ENCODE measurements at places on chromosomes 1 and 21.

- no peak for DNase-seq
These were observed 45.7 kb upstream of the HOOK1 start for GRCh38 chr1:59768792-59769735.

DNA sequence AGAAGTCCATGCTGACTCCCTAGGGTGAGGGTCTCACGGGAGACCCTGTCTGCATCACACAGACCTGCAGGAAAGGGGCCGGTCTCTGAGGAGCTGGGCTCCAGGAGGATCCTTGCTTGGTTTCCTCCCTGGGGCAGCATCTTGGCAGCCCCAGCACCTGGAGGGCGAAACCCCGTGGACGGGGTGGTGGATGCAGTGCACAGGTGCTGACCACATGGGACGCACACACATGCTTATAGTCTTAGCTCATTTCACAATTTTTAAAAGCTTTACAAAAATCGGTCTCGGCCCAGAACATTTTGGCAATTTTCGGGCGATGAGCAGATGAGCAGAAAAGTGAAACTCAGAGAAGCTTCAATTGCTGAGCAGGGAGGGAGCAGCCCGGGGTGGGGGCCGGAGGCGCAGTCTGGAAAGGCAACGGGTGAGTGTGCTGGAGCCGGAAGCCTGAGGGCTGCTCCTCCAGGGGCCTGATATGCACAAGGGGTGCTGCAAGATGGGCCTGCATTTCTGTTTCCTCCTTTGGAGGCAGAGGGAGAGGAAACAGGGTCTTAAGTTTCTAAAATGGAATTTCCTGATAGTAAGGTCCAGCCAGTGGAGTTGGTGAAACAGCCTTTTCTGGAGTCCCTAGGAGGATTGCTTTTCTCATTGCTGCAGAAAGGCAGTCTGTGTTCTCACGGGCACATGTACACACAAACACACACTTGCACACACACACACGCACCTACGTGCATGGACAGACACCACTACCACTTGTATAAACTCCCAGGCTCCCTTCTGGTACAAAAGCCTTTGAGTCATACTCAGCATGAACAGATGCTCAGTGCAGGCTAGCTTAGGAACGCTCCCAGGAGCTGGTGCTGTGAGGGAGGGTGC is 60.6 kb downstream of the SCCPDH start:
- peak; percentile 63 for DNase-seq

GRCh38 chr1:246350745-246351144 is 156.3 kb downstream of the SMYD3 start:
- no peak for DNase-seq

DNA sequence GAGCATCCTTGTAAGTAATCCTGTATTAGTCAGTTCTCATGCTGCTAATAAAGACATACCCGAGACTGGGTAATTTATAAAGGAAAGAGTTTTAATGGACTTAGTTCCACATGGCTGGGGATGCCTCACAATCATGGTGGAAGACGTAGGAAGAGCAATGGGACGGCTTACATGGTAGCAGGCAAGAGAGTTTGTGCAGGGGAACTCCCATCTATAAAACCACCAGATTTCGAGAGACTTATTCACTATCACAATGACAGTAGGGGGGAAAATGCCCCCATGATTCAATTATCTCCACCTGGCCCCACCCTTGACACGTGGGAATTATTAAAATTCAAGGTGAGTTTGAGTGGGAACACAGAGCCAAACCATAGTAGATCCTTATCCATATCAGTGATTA is 124.7 kb downstream of the HIVEP3 start:
- DNase-seq, result no peak

DNA sequence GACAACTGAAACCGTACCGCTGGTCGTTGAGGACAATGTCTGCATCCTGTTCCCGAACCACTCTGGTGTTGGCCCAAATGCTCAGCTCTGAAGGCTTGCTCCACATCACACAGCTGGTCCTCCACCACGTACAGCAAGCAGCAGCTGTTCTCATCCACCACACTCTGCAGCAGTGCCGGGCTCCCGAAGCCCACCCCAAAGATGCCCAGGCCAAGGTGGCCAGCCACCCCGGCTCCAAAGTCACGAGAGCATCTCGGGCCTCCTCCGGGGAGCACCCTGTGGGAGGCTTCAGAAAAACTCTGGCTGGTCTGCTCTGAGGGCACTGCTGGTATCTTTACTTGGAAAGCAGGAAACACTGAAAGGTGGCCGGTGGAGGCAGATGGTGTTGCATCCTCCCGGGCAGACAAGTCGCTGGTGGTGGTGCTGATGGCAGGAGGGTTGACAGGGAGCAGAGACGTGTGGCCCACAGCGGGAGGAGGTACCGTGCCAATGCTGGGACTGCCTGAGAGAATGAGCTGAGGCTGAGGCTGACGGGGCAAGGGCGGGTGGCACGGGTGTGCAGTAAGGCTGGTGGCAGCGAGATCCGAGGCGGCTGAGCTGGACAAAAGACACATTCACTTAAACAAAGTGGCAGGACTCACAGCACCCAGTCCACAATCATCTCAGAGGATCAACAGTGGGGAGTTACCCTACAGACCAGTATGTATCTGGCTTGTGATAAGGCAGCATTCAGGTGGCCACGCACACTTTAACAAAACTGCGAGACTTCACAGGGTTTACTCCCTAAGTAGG is 6.5 kb upstream of the CCDC27 start:
- DNase-seq, result no peak

GRCh38 chr1:2590233-2591141 is 3.9 kb downstream of the PRXL2B start:
- no peak for DNase-seq

GRCh38 chr1:199946305-199947155 is 81.0 kb upstream of the NR5A2 start:
- DNase-seq, result no peak

- no peak for DNase-seq
These were observed 44.3 kb upstream of the COL24A1 start for GRCh38 chr1:86200901-86201300.

DNA sequence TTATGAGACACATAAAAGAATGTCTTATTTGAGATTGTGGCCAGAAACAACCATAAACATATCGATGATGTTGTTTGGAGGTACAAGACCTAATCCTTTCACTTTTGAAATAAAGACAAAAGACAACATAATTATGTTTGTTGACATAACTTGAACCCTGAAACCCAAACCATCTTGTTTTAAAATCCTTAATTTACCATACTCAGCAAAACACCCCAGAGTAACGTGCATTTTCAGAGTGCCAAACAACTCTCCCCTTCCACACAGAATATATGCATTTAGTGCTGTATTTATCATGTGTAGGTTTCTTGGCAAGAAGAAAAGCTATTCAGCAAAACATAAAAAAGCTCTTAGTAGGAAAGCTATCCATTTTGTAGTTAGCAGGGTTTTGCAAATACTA is 17.5 kb downstream of the SIM2 start:
- DNase-seq, result no peak

DNA sequence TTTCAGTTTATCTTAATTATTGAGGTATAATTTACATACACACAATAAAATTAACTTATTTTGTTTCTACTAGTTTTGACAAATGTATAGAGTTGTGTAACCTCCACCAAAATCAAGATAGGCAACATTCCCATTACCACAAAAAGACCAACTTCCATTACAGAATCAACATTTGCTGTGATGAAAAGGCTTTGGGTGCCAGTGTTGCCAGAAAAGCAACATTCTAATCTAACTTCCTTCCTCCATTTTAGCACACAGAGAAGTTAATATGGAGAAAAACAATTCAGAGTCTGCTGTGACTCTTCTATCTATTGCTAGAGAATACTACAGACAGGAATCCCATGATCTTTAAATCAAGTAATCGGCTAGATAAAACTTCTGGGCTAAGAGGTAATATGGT is 245.3 kb downstream of the RERE start:
- no peak for DNase-seq

GRCh38 chr1:209130886-209131285 is 452.6 kb upstream of the CAMK1G start:
- no peak for DNase-seq

DNA sequence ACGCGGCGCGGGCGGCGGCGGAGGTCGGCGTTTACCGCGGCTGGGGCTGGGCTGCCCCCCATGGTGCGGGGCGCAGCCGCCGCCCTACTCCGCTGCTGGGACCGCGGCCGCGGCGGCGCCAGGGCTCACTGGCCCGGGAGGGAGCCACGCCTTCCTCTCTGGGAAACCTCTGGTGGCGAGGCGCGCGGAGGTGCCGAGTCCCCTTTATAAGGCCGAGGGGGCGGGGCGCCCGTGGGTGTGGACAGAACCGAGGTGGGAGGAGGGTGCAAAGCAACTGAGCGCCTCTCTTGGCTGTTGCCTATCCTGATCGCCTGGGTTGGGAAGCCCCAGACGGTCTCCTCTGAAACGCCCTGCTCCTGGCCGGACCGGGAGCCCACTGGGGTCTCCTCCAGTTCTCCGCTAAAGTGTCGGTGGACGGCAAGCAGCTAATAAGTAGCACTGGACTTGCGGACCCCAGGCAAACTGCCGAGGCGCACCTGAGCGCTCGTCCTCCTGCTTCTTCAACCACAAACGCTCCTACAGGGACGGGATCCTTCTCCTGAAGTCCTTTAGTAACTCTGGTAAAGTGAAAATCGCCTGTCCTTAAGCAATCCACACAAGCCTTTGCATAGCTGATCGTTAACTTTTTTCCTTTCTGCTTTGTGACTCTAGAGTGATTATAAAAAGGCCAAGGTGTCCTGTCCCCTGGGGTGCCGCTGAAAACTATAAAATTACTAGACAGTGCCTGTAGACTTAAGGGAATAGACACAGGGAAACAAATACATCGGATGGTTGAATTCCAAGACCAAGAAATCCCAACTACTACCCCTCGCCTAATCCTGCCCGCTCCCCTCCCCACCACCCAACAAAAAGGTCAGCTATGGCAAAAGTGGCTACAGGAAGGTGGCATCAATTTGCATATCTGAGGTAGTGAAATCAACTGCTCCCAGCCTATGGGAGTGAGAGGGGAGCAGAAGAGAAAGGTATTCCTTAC is at the start of gene PTGER3:
Gene PTGER3, minus strand, starts transcription at position 182 of the 973 bp plus-strand sequence. CDS start 239 bp downstream, outside the sequence.
- DNase-seq, result peak; percentile 24

Measured in fibroblast of skin of right quadriceps (primary cell).